ENCODE measurements at places on chromosomes 5 and 9.

GRCh38 chr5:139378101-139378825, 4.8 kb downstream of the SLC23A1 start:
- no peak for DNase-seq

- DNase-seq, result no peak
These were observed 76.7 kb upstream of the UNC5A start for GRCh38 chr5:176733406-176734262.

DNA sequence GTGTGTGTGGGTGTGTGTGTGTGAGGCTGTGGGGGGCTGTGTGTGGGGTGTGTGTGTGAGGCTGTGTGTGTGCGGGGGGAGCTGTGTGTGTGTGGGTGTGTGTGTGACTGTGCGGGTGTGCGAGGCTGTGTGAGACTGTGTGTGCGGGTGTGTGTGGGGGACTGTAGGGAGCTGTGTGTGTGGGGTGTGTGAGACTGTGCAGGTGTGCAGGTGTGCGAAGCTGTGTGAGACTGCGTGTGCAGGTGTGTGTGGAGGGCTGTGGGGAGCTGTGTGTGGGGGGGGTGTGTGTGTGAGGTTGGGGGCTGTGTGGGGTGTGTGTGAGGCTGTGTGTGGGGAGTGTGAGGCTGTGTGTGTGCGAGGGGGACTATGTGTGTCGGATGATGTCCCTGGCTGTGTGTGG, 23.2 kb downstream of the AHRR start:
- no peak for DNase-seq

- DNase-seq, result no peak
These were observed 179.4 kb upstream of the NUDT12 start for GRCh38 chr5:103741984-103742383.

DNA sequence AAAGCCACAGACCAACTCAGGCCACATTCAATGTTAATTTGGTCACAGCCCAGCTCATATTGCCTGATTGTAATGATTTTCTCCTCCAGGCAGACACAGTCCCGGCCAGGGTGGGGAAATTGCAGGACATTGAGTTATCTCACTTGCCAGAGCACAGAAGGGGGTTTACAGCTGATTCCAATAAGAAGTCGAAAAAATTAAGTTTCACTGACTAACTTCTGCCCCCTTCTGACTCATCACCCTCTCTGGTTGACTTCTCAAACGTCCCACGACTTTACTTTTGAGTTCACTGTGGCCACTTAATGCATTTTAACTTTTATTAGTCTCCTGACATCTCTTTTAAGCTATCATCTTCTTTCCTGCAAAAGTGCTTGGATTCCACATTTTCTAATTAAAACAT, 321.4 kb upstream of the WWC1 start:
- no peak for DNase-seq

GRCh38 chr5:86314951-86315350, 302.8 kb upstream of the COX7C start:
- no peak for DNase-seq

- no peak for DNase-seq
These were observed 172.5 kb upstream of the OTULINL start for GRCh38 chr5:14408969-14409586.

- DNase-seq, result no peak
These were observed 1.1 kb downstream of the MAMDC2 start for GRCh38 chr9:70044490-70045307.

DNA sequence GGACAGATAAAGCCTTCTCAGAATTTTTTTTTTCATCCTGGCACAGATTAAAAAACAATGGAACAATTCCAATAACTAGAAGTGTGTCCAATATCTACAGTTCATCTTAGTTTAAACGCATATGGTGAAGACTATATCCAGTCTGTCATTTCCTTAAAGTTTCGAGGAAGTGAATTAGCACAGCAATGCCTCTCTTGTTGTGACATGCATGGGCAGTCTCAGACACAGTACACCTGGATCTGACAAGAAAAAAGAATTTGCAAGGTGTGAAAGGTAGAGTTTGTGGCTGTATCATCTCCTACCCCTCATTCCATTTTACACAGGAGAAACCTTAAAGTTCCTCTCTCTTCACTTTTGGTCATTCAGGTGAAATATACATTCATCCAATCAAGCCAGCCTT, 100.6 kb upstream of the ADAMTS19 start:
- no peak for DNase-seq

DNA sequence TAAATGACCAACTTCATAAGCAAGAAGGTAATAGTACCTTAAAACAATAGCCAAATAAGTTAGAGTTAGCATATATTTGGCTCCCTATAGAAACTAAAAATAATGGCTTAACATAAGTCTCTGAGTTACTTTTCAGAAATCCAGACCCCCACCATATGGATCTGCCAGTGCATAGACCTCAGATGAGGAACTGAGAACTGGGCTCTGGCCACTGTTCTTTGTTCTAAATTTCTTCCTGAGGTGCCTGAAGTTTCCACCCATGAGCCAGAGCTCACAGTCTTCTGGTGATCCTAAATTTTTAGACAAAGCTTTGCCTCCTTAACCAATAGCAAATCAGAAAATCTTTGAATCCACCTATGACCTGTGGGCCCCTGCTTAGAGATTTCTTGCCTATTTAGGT, 250.9 kb downstream of the YTHDC2 start:
- no peak for DNase-seq

- no peak for DNase-seq
These were observed 37.3 kb upstream of the ADRA1B start for GRCh38 chr5:159878988-159879471.

- DNase-seq, result no peak
These were observed 226.1 kb downstream of the SLIT3 start for GRCh38 chr5:169074839-169075238.

GRCh38 chr9:122246666-122247065, 17.9 kb upstream of the LHX6 start:
- DNase-seq, result no peak
